ENCODE measurements at places on chromosomes 2 and 18.

- DNase-seq: no peak
Measured at GRCh38 chr2:205750797-205751196, 68.5 kb downstream of the NRP2 start.

DNA sequence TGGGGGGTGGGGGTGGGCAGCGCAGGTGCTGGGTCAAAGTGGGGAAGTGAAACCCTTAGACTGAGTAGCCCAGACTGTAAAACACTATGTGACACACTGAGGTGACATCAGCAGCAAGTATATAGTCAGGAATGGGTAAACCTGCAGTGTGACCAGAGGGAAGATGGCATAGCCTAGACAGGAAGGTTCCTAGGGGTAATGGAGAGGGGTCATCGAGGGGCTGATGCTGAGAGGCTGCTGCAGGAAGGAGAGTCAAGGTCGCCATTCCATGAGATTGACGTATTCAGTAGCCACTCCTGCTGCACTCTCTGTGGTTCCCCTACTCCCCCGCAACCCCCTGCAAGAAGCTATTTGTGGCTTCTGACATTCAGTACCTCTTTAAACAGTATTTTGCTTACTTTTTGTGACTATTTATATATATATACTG, 111.7 kb downstream of the CHST9 start:
- DNase-seq: no peak

DNA sequence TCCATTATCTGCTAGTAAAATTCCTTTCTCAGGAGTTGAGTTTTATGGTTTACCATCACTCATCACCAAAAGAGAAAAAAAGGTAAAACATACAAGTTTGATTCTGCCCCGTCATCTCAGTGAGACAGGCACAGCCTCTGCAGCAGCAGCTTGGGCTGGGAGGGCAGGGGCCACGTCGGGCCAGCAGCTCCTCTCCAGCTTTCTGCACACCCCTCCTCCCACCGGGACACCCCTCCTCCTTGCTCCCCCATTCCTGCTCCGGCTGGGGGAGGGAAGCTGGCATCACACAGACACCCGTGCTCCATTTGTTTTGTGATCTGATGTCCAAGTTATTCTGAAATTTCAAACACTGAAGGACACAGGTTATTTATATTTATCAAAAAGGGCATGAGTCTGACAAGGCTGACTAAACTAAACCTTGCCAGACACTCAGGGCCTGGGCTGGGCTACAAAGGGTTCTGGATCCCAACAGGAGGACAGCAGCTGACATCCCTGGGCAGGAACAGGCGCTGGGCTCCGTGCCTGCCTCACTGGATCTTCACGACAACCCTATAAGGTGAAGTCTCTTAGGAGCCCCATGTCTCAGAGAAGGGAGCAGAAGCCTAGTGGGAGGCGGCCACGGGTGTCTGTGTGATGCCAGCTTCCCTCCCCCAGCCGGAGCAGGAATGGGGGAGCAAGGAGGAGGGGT, 71.4 kb downstream of the HDAC4 start:
- DNase-seq: no peak

GRCh38 chr2:158994920-158995676, 26.7 kb downstream of the TANC1 start:
- no peak for DNase-seq

GRCh38 chr2:55839182-55839819, 84.3 kb downstream of the EFEMP1 start:
- no peak for DNase-seq

GRCh38 chr2:69950241-69950640, 11.2 kb downstream of the ASPRV1 start:
- DNase-seq: no peak

DNA sequence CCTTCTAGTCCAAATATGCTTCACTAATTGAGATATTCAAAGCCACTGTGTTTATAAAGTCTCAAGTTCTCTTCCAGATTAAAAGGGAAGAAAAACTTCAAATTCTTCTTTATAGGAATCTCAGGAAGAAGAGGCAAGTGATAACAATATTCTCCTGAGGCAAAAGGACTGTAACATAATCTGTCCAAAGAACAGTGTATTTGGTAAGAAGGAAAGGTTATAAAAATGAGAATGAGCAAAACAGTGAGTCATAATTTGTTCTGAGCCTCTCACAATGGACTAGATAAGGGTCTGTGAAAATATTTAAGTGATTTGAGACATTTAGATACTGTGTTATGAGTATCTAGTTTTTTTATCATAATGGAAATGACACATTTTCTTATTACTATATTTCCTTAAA, 44.3 kb downstream of the SNRPD1 start:
- DNase-seq: no peak

GRCh38 chr2:11850082-11850481, 103.7 kb downstream of the LPIN1 start:
- no peak for DNase-seq

GRCh38 chr18:62716619-62717168, 1.4 kb downstream of the PHLPP1 start:
- DNase-seq: no peak

DNA sequence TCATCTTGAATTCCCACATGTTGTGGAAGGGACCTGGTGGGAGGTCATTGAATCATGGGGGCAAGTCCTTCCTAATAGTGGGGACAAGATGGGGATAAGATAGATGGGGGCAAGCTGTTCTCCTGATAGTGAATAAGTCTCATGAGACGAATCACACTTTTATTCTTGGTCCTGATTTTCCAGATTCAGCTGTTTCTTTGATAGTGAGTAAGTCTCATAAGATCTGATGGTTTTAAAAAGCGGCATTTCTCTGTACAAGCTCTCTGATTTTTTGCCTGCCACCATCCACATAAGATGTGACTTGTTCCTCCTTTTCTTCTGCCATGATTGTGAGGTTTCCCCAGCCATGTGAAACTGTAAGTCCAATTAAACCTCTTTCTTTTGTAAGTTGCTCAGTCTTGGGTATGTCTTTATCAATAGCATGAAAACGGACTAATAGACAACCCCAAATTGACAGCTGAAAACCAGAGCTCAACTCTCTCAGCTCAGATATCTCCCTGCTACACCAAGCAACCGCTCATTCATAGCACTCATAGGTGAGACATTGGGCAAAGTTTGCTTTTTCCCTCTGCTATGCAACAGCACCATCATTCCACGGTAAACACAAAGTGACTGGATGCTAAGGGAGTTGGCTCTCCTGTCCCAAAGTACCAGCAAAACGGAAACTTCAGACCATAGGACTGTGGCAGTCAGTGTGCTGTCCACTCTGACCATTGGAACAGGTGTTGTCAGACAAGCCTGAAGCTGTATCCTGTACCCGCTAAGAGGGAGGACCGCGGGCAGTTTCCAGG, 44.9 kb upstream of the TBC1D8 start:
- DNase-seq: no peak

DNA sequence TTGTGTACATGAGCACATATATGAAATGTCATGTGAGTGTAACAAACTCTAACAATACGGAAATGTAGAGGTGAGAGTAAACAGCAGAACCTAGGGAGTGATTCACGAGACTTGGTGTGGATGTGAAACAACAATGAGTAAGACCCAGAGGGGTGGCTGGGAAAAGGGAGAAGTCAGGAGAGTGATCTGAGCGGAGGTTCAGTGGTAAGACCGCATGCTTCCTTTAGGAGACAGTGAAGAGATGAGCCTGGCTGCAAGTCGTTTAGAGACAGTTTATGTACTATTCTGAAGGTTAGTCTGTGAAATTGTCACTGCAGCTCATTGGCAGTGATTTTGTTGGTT, 150.6 kb downstream of the PRPF40A start:
- DNase-seq: no peak

GRCh38 chr18:67266246-67267237, 250.0 kb downstream of the DSEL start:
- no peak for DNase-seq

DNA sequence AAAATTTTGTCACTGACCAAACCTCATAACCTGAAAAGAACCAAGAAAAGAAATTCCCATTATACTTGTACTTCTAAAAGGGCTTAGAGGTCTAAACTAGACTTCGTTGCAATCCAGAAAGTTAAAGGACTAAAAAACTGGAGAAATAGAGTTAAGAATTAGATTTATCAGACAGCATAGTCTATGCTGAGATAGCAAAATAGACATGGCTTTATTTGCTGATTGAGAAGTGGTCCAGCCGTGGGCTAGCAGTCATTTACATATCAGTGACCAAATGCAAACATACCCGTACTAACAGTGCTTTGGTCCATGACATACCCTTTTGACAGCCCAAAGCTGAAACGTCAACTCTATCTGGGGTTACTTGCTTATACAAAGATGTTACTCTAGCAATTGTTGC, 223.5 kb downstream of the AGPS start:
- DNase-seq: no peak

DNA sequence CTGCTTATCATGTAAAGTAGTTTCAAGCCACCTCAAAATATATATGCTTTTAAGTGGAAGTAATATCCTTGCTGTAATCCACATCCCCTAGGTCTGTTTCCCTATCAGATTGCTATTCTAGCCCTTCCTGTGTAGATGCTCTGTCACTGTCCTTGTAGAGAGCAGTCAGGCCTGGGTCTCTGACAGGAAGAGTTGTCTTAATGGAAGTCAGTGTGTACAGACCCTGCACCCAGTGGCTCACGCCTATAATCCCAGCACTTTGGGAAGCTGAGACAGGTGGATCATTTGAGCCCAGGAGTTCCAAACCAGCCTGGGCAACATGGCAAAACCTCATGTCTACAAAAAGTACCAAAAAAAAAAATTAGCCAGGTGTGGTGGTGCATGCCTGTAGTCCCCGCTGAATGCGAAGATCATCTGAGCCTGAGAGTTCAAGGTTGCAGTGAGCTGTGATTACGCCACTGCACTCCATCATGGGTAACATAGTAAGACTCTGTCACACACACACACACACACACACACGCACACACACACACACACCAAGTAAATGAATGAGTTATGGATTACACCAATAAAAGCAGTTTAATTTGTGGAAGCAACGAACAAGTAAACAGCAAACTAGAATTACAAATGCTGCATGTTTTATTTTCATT, 70.2 kb upstream of the DSC1 start:
- DNase-seq: no peak

- DNase-seq: no peak
Measured at GRCh38 chr18:33469699-33470098, 29.2 kb upstream of the CCDC178 start.

- DNase-seq: no peak
Measured at GRCh38 chr2:197560146-197560665, 44.3 kb downstream of the MOB4 start.

GRCh38 chr18:21242141-21242779, at the start of gene GREB1L:
TSS of gene GREB1L (plus strand) at chr18:21242232. CDS start at chr18:21383519, 141,287 bp downstream.
- no peak for DNase-seq

- no peak for DNase-seq
Measured at GRCh38 chr2:106863387-106863786, 22.6 kb downstream of the ST6GAL2 start.

DNA sequence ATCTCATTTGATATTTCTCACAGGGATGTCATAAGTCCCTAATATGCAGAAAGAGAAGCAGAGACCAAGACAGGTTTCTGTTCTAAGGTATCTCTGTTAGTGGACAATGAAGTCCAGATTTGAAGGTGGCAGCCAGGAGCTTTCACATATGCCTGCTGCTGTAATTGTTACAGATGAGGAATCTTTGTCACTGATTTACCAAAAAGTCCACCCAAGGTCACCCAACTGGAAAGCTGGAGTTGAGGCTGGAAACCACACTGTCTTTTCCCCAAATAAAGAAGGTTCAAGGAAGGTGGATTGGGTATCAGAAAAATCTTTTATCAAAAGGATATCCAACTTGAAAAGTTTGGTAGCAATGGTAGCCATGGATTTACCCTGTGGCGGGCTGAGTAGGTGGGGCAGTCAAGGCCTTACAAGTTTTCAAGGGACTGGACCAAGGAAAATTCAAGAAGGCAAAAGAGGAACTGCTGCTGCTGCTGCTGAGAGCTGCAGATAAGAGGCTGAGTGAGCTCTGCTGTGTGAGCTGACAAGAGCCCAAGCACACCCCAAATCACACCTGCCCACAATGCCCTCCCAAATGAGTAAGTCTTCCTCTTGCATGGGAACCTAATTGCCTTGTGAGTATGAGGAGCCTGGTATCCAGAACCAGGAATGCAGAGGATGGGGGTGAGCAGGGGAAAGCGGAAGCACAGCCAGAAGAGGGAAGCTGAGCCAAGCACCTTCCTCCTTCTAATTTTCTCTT, 241.2 kb downstream of the ANAPC1 start:
- DNase-seq: no peak

- DNase-seq: no peak
Measured at GRCh38 chr2:212538305-212539071, at the start of gene ERBB4. TSS of gene ERBB4 (minus strand) at chr2:212538802. CDS start at chr2:212538530, 272 bp downstream.

DNA sequence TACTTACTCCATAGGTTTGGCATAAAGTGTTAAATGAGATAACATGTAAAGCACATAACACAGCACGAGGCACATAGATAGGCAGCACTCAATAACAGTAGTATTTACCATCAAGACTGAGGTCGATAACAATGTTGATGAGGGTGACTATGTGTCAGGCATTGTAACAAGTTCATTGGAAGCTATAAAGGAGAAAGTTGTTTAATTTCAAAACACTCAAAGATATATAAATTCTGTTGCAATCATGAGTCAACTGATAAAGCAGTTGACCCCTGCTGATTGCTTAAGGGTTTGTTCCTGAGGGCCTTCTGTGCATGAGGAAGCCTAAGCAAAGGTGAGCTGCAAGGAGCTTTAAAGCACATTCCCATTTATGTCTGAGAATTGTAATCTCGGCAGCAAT, 760.5 kb downstream of the SATB2 start:
- DNase-seq: no peak

DNA sequence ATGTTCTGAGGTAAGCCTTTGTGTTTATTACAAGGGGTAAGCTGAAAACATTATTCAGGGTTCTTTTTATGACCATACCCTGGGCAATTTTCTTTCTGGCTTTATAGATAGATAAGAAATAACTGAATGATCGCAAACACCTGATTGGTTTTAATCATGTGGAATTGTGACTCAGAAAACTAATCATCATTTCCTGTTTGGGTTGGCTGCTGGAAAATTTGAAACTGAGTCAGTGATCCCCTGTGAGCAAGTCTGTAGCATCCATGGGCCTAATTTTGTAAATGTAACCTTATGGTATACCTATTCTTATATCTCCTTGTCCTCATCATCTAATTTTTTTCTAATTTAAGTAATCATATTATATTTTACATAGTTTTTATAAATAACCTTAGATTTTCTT, 34.3 kb downstream of the CCDC68 start:
- no peak for DNase-seq

DNA sequence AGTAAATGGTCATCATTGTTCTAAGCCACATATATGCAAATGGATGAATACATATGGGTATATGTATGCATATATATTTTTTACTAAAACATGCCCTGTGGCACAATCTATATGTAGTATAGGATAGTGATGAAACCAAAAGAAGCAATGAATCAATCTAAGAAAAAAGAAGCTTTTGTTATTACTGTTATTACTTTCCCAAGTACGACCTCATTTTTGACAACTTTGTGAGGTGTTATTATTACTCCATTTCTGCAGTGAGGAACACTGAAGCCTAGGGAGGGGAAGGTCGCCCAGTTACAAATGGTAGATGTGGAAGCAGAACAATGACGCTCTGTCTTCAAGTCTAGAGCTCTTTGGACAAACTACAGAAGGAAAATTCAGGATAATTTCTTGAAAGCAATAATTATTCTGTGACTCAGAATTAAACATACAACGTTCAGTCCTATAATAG, 38.3 kb downstream of the STAT4 start:
- DNase-seq: no peak

Measured in stimulated activated CD4-positive, alpha-beta T cell treated with anti-CD3 and anti-CD28 coated beads, TNF-alpha, amount 100 ng/mL, for 1 hour (primary cell).